Activated CD4-positive, CD25-positive, alpha-beta regulatory T cell (primary cell): ENCODE measurements at places on chromosomes 4 and X.

DNA sequence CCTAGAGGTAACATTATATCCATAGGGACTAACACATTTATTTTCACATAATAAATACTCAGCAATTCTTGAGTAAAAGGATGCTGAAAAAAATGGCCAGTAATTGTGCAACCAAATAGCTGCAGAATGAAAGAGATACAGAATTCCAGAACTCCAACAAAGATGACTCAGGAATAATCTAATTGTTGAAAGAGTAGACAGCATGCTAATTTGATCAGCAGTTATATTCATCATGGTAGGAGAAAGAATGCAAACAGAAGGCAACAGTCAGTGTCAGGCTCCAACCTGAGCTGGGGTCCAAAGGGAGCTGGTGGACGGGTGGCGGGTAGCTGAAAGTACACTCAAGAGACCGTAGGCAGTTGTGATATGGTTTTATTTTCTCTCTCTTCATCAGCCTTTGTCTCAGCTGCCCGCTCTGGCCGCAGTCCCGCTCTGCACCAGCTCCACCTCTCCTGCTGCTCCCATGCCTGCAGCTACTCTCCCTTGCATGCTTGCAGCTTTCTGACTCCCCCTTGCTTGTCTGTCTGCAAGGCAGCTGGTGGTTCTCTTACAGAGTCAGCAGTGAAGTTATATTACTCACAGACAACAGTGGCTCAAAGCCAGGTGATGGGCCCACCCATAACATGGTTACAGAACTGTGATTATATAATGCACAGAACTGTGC is 1150.1 kb downstream of the STIM2 start:
- no peak for DNase-seq

DNA sequence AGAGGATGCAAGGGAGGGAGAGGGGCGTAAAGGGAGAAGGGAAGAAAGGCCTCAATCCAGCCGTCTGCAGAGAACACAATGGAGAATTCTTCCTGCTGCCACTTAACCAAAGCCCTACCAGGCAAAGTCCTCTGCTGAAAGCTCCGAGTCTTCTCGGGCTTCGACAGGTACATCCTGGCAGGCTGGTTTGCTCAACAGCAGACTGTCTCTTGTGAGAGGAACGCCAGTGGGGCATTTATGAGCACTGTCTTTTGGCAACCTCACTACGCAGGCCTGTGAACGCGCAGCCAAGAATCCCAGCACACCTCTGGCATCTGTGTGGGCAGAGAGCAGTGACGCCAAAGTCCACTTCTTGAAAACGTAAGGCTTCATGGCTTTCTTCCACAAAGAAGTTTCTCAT is 207.5 kb upstream of the FAM9B start:
- no peak for DNase-seq

GRCh38 chrX:28590396-28590795 is 3.1 kb downstream of the IL1RAPL1 start:
- DNase-seq, result no peak

GRCh38 chr4:176611951-176612350 is 180.8 kb downstream of the VEGFC start:
- no peak for DNase-seq
